Ovary (tissue), 10 donors: ENCODE measurements at places on chromosomes 11 and 22. TPM values are rescaled to one million over a fixed set of nuclear protein-coding genes. Genes with fewer than 3 reads are reported as not detected.

Gene DGCR6L
- total RNA-seq, result 50.1 TPM

Gene CCDC116
- total RNA-seq, result 0.65 TPM

DNA sequence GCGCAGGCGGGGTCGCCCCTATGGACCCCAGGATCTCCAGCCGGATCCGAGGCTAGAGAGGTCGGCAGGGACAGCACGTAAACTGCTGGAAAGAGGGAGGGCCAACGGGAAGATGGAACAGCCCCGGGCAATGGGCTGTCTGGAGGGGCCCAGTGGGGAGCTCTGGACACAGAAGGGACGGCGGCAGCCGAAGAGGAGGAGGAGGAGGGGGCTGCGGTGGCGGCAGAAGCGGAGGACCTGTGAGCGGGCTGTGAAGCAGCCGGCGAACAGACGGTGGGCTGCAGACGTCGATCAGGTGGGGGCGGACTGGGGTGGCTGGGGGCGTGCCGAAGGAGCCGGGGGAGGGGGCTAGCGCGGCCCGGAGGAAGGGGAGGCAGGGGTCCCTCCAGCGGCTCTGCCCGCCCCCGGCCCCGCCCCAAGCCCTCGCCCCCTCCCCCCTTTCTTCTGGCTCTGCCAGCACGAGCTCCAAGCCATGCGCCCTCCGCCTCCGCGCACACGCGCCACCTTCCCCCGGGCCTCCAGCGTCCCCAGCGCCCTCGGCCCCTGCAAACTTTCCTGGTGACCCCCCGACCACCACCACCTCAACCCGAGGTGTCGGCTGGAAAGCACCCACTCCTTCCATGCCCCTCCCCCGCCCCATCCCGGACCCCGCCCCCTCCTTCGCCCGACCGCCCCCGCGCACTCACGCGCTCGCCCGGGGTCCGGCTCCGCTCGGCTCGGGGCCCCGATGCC lies 432 bp downstream of the TNKS1BP1 start:
- peak; percentile 75 for DNase-seq
- peak overlapping the region; percentile 63 for H3K4me3 ChIP-seq
- H3K4me1 ChIP-seq, result peaks cover 25% of the 10 kb centered on the region
- peak overlapping the region; percentile 98 for H3K27ac ChIP-seq
- H3K27me3 ChIP-seq, result no peaks in the 10 kb centered on the region

GRCh38 chr22:26550498-26551033 lies 38.3 kb upstream of the TFIP11 start:
- no peaks in the 10 kb centered on the region for H3K27me3 ChIP-seq
- H3K4me1 ChIP-seq, result no peaks in the 10 kb centered on the region
- no peak for DNase-seq
- H3K4me3 ChIP-seq, result no peak overlapping the region
- no peak overlapping the region for H3K27ac ChIP-seq

DNA sequence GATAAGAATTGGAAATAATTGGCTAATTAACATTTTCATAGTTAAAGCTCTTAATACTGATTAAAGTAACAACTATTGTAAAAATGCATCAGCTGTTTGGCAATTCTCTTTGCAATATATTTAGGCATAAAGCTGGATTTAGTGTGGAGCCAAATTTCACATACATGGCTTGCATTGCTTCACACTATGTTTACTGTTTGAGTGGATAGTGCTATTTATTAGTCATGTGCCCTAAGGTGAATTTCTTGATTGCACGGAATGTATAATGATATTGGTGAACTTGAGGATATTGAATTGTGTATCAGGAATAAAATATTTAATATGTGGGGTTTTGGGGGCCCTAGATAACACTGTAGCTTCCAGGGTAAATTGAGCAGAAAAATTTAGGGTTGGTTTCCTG lies 100.9 kb downstream of the AASDHPPT start:
- no peak for DNase-seq
- no peaks in the 10 kb centered on the region for H3K36me3 ChIP-seq
- no peak overlapping the region for H3K4me3 ChIP-seq
- no peaks in the 10 kb centered on the region for H3K4me1 ChIP-seq

DNA sequence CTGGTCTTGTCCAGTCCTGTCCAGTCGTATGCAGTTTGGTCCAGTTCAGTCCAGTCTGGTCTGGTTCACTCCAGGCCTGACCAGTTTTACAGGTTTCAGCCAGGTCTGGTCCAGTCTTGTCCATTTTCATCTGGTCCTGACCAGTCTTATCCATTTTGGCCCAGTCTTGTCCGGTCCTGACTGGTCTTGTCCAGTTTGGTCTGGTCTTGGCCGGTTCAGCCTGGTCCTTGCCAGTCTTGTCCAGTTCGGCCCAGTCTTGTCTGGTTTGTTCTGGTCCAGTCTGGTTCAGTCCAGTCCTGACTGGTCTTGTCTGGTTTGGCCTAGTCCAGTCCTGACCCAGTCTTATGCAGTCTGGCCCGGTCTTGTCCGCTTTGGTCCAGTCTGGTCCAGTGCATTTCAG lies 380.2 kb downstream of the OR4C45 start:
- H3K36me3 ChIP-seq, result no peaks in the 10 kb centered on the region
- H3K4me1 ChIP-seq, result no peaks in the 10 kb centered on the region
- H3K27me3 ChIP-seq, result no peaks in the 10 kb centered on the region
- DNase-seq, result no peak

DNA sequence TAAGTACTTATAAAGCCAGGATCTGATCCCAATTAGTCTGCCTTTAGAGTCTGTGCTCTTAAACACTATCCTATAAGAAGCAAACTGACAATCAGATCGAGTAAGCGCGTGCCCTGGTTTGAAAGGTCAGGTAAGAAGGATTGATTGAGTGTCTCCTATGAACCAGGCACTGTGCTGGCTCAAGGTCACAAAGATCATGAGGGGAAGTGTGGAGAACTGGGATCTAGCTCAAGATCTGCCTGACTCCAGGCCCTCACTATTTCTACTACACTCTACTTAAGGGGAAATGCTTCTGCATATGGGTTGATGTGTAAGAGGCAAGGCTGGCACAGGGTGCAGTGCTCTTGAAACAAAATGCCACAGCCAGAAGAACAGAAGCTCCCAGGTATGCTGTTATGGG lies 77.0 kb downstream of the ME3 start:
- no peaks in the 10 kb centered on the region for H3K27me3 ChIP-seq
- H3K27ac ChIP-seq, result no peak overlapping the region
- peaks cover 16% of the 10 kb centered on the region for H3K4me1 ChIP-seq
- DNase-seq, result no peak
- H3K36me3 ChIP-seq, result no peaks in the 10 kb centered on the region

- no peak for DNase-seq
- H3K36me3 ChIP-seq, result no peaks in the 10 kb centered on the region
- no peak overlapping the region for H3K4me3 ChIP-seq
- no peak overlapping the region for H3K27ac ChIP-seq
Observed at GRCh38 chr11:128357073-128357472, 230.3 kb downstream of the ETS1 start.

DNA sequence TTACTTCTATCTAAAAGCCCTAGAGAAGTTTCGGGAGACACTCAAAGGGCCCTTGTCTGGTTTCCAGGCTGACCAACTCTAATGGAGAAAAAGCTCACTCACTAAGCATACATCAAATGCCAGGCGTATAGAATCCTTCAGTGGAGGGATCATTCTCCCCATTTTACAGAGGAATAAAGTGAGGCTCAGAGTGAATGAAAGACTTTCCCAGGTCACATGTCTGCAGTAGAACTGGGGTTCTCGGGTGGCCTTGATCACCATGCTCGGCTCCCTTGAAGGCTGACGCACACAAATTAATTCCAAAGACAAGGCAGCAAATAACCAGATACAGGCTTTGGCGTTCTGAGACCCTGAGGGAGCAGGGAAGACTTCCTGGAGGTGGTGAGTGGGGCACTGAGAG lies 60.0 kb downstream of the THAP12 start:
- H3K27me3 ChIP-seq, result no peaks in the 10 kb centered on the region
- no peak overlapping the region for H3K4me3 ChIP-seq
- H3K4me1 ChIP-seq, result peaks cover 1% of the 10 kb centered on the region
- no peaks in the 10 kb centered on the region for H3K36me3 ChIP-seq
- H3K27ac ChIP-seq, result no peak overlapping the region

- H3K4me3 ChIP-seq, result no peak overlapping the region
- no peaks in the 10 kb centered on the region for H3K4me1 ChIP-seq
- H3K27me3 ChIP-seq, result no peaks in the 10 kb centered on the region
- no peak for DNase-seq
- no peaks in the 10 kb centered on the region for H3K36me3 ChIP-seq
- H3K27ac ChIP-seq, result no peak overlapping the region
Observed at GRCh38 chr22:43529934-43530333, 118.1 kb downstream of the MPPED1 start.

Gene OR4A16
- not detected for total RNA-seq

DNA sequence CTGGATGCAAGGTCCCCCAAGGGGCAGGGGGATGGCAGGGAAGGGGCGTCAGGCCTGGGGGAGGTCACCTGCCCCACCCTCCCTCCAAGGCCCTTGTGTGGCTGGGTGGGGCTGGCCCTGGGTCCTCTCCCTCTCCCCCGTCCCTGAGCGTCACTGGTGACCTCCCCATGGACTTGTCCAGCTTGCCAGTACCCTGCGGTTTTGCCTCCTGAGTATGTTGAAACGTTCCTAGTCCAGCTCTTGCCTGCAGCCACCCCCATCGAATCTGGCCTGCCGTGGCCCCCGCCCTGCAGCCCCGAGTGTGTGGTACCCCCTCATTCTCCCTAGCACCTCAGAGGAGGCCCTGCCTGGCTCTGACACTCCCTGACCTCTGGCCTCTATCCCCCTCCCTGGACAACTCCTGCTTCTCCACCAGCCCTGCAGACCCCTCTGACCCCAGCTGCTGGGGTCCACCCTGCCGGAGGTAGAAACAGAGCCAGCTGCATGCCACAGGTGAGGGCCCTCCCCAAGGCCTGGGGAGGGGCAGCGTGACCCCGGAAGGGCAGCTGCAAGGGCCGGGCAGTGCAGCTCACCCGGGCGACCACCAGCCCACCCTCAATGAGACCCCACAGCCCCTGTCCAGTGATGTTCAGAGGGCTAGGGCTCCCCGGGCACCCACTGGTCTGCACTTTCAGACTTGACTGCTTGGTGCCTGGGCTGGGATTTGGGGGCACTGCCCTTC lies 4.1 kb upstream of the MUC6 start:
- no peak overlapping the region for H3K27ac ChIP-seq
- no peak for DNase-seq
- H3K27me3 ChIP-seq, result no peaks in the 10 kb centered on the region
- no peak overlapping the region for H3K4me3 ChIP-seq

DNA sequence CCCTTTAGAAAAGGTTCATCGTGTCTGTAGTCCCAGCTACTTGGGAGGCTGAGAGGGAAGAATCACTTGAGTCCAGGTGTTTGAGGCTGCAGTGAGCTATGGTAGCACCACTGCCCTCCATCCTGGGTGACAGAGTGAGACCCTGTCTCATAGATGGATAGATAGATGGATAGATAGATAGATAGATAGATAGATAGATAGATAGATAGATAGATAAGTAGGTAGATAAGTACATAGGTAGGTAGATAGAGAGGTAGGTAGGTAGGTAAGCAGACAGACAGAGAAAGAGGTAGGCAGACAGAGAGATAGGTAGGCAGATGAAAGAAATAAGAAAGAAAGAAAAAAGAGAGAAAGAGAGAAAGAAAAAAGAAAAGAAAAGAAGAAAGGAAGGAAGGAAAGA lies 156.4 kb downstream of the GRIK4 start:
- no peak overlapping the region for H3K4me3 ChIP-seq
- no peak overlapping the region for H3K27ac ChIP-seq
- H3K27me3 ChIP-seq, result no peaks in the 10 kb centered on the region

DNA sequence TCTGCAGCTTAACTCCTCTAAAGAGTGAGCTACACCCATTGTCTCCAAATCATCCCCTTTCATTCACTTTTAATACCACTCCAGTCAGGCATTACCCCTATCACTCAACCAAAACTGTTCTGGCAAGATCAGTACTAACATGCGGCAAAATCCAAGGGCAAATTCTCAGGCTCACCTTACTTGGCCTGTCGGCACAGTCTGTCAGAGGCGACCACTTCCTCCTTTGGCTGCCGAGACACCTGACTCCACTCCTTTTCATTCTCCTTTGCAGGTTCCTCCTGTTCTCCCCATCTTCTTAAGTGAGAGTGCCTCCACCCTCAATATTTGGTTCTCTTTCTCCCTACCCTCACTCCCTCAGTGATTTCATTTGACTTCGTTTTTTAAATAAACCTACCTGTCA lies 4.2 kb downstream of the C11orf91 start:
- H3K4me1 ChIP-seq, result peaks cover 27% of the 10 kb centered on the region
- no peaks in the 10 kb centered on the region for H3K36me3 ChIP-seq
- H3K27ac ChIP-seq, result no peak overlapping the region

Gene EIF4G2
- total RNA-seq, result 555 TPM

Gene MYOD1
- not detected for total RNA-seq

DNA sequence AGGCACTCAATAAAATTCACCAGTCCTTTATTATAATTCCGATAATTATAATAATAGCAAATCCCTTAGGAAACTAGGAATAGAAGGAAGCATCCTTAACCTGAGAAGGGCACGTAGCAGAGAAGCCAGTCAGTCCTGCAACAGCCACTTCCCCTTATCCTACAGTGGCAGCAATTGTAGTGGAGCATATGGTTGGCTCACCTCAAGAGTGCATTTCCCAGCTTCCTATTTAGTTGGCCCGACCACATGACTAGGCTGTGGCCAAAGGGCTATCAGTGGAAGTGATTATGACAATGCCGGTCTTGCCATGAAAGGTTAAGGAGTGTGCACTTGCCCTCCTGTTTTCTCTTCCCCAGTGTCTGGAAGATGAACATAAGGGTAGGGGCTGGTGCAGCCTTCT lies 27.0 kb downstream of the TESMIN start:
- no peaks in the 10 kb centered on the region for H3K36me3 ChIP-seq
- H3K4me1 ChIP-seq, result no peaks in the 10 kb centered on the region
- no peak overlapping the region for H3K4me3 ChIP-seq
- DNase-seq, result no peak

- no peaks in the 10 kb centered on the region for H3K27me3 ChIP-seq
- no peaks in the 10 kb centered on the region for H3K36me3 ChIP-seq
- no peak overlapping the region for H3K4me3 ChIP-seq
- H3K4me1 ChIP-seq, result no peaks in the 10 kb centered on the region
- no peak for DNase-seq
Observed at GRCh38 chr11:98536023-98536422, 484.7 kb upstream of the CNTN5 start.

GRCh38 chr22:49992921-49993648 lies 19.5 kb downstream of the IL17REL start:
- peak; percentile 45 for DNase-seq
- H3K27ac ChIP-seq, result no peak overlapping the region
- H3K27me3 ChIP-seq, result no peaks in the 10 kb centered on the region
- H3K4me3 ChIP-seq, result no peak overlapping the region
- H3K4me1 ChIP-seq, result no peaks in the 10 kb centered on the region

GRCh38 chr11:521177-521688 lies 14.1 kb downstream of the HRAS start:
- no peak overlapping the region for H3K27ac ChIP-seq
- no peak for DNase-seq
- H3K4me1 ChIP-seq, result no peaks in the 10 kb centered on the region
- no peaks in the 10 kb centered on the region for H3K27me3 ChIP-seq
- H3K36me3 ChIP-seq, result no peaks in the 10 kb centered on the region

DNA sequence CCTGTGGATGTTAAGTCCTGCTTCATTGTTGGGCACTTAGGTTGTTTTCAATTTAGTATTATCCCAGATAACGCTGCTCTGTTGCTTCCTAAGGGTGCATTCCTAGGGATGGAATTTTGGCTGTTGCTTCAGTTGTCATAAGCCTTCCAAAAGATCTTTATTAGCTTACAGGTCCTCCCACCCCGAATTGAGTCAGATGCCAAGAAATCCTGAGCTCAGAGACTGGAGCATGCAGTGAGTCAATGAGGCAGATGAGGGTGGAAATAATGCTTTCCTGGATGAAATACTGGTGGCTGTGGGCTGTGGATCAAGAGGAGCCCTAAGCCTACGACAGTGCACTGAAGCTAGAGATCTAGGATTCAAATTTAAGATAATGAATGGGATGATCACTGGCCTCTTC lies 10.7 kb upstream of the IL18BP start:
- H3K36me3 ChIP-seq, result no peaks in the 10 kb centered on the region
- H3K4me3 ChIP-seq, result no peak overlapping the region
- H3K4me1 ChIP-seq, result peaks cover 3% of the 10 kb centered on the region
- H3K27me3 ChIP-seq, result no peaks in the 10 kb centered on the region
- no peak overlapping the region for H3K27ac ChIP-seq
